ENCODE measurements at places on chromosomes 6 and 20.

DNA sequence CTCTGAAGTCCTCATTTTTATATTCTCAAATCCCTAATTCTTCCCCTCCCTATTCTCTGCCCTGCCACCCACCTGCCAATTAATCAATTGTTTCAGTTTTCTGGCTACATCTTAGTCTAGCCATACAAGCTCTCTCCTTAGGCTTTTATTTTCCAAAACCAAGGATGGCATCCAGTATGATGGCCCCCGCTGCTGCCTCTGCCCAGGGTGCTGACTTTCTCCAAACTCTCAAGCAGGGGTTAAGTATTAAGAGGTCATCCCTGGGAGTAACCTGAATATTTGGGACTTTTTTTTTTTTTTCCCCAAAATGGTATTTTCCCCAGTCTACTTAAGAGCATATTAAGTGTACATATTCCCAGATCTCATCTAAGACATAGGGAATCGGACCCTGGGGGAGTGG is 183.8 kb downstream of the DHX35 start:
- H3K4me1 ChIP-seq = peaks cover 1% of the 10 kb centered on the region
- DNase-seq = no peak
- peaks cover 23% of the 10 kb centered on the region for H3K27me3 ChIP-seq

GRCh38 chr6:91827151-91827550 is 1240.3 kb upstream of the MAP3K7 start:
- H3K27ac ChIP-seq = no peak overlapping the region
- no peak overlapping the region for H3K4me3 ChIP-seq
- peaks cover 5% of the 10 kb centered on the region for H3K4me1 ChIP-seq
- DNase-seq = no peak
- no peaks in the 10 kb centered on the region for H3K36me3 ChIP-seq

DNA sequence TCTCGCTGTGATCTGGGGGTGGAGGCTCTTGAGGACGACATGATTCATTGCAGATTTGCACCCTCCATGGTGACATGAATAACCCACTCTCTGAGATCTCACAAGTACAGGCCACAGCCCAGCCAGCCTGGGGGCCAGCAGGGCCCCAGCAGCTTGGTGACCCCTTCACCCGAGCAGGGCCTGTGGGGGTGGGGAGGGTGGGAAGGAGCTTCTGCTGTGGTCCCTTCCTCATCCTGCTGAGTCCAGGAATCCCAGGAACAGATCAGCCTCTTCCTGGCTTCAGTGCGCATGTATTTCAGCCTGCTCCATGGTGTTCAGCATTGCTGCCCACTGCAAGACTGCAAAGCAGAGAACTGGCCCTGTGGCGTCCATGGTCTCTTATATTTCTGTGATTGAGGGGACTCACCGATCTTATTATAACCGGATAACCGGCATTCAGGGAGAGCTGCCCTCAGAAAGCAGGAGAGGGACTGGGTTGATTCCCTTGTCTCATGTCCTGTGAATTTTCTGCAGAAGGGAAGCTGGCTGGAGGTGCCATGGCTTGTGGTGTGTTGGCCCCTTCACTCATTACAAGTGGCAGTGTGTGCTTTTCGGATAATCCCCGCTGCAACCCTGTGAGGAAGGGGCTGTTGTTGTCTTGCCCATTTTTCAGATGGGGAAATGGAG is 118.8 kb upstream of the FRMD1 start:
- H3K4me1 ChIP-seq = peaks cover 12% of the 10 kb centered on the region
- H3K36me3 ChIP-seq = no peaks in the 10 kb centered on the region

DNA sequence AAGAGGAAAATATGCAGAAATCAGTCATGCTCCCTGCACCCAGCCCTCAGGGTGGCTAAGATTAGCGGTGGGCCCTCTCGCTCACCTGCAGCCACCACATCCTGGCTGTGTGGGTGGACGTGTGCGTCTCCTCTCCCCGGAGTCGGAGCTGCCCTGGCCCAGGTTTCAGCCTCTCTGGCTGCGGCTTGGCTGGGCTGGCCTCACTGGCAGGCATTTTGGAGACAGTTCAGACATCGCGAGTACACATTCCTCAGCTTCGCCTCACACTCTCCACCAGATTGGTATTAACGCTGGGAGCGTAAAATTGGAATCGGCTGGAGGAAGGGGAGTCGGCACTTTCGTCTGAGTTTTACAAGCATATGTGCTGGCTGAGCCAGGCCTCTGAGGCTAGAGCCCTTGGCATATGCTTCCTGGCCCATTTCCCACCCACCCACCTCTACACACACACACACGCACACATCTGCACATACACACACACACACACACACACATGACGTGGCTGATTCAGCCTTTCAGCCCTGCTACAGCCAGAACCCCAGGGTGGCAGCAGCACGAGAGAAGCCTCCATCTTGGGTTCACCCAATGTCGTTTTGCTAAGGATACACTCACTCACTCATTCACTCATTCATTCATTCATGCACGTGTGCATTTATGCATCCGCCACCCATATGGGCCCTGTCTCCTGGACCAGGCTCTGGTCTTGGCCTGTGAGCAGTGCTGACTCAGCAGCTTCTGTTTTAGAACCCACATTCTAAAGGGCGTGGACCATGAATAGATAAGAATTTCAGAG is 42.9 kb downstream of the BCAS4 start:
- H3K4me1 ChIP-seq = no peaks in the 10 kb centered on the region
- H3K27ac ChIP-seq = no peak overlapping the region
- H3K27me3 ChIP-seq = no peaks in the 10 kb centered on the region
- H3K4me3 ChIP-seq = no peak overlapping the region
- DNase-seq = no peak
- peaks cover 3% of the 10 kb centered on the region for H3K36me3 ChIP-seq

DNA sequence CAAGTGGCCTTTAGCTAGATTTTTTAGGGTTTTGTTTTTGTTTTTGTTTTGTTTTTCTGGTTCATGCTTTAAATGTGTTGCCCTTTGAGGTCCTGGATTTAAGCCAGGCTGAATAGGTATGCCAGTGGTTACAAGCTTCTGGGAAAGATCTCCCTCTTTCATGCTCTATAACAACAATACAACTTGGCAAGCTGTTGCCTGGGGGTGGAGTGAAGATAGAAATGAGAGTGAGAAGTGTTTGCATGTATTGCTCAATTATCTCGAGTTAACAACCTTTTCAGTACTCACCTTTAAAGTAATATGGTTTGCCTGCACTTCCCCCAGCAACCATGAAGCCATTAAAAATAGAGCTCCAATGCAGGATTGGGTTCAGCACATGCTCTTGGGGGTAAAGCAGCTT is 19.2 kb upstream of the HAO1 start:
- H3K36me3 ChIP-seq = no peaks in the 10 kb centered on the region
- H3K4me3 ChIP-seq = no peak overlapping the region
- H3K27me3 ChIP-seq = no peaks in the 10 kb centered on the region
- DNase-seq = no peak
- no peak overlapping the region for H3K27ac ChIP-seq

GRCh38 chr6:131362696-131363095 is 210.3 kb upstream of the ARG1 start:
- no peaks in the 10 kb centered on the region for H3K27me3 ChIP-seq
- DNase-seq = no peak
- H3K4me1 ChIP-seq = peaks cover 21% of the 10 kb centered on the region
- H3K27ac ChIP-seq = no peak overlapping the region
- H3K4me3 ChIP-seq = no peak overlapping the region

- no peak for DNase-seq
- H3K27ac ChIP-seq = no peak overlapping the region
- H3K36me3 ChIP-seq = no peaks in the 10 kb centered on the region
- no peak overlapping the region for H3K4me3 ChIP-seq
- H3K27me3 ChIP-seq = peaks cover 4% of the 10 kb centered on the region
Observed at GRCh38 chr6:113182370-113183141, 674.6 kb upstream of the MARCKS start.

GRCh38 chr6:107401573-107401972 is 57.8 kb downstream of the PDSS2 start:
- H3K4me3 ChIP-seq = no peak overlapping the region
- H3K27me3 ChIP-seq = no peaks in the 10 kb centered on the region
- H3K36me3 ChIP-seq = peaks cover 20% of the 10 kb centered on the region
- H3K27ac ChIP-seq = no peak overlapping the region

GRCh38 chr6:142933701-142934100 is 11.3 kb downstream of the HIVEP2 start:
- no peak overlapping the region for H3K4me3 ChIP-seq
- no peak for DNase-seq
- H3K36me3 ChIP-seq = no peaks in the 10 kb centered on the region

- no peak overlapping the region for H3K27ac ChIP-seq
- H3K4me1 ChIP-seq = no peaks in the 10 kb centered on the region
- H3K36me3 ChIP-seq = peaks cover 14% of the 10 kb centered on the region
- H3K4me3 ChIP-seq = no peak overlapping the region
- no peak for DNase-seq
- H3K27me3 ChIP-seq = no peaks in the 10 kb centered on the region
Observed at GRCh38 chr6:10908228-10908627, 21.4 kb downstream of the SYCP2L start.

DNA sequence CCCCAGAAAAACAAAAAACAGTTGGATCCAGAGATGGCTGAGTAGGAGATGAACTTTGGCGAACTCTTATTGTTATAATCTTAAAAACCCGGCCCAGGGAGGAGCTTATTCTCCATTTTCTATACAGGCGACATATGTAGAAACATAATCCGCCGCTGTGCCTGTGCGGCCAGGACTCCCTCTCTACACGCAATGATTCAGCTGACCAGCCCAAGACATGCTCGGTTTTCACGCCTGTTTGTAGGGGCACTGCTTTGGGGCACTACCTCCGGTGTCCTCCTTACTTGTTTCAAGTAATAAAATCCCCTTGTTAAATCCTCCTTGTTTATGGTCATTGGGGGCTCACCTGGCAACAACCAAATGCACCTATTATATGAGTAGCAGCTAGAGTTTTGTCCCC is 89.9 kb downstream of the SEL1L2 start:
- H3K27ac ChIP-seq = no peak overlapping the region
- no peak overlapping the region for H3K4me3 ChIP-seq

DNA sequence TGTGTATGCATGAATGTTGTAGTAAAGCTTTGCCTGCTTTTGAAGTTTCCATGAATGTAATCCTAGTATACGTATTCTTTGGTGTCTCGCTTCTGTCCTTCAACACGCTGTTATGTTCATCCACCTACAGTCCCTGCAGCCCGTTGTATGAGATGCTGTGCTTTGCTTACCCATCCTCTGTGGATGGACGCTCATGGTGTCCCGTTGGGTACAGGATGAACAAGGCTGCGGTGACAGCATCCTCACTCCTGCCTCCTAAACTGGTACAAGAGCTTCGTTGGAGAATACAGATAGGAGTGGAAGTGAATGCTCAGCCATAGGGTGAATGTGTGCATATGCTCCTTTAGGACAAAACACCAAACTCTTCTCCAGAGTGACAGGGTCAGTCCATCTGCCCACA is 366.2 kb downstream of the ZFAND3 start:
- no peak overlapping the region for H3K4me3 ChIP-seq
- H3K27ac ChIP-seq = no peak overlapping the region
- peaks cover 21% of the 10 kb centered on the region for H3K27me3 ChIP-seq

GRCh38 chr20:6863355-6863754 is 95.9 kb downstream of the BMP2 start:
- H3K4me3 ChIP-seq = no peak overlapping the region
- H3K27me3 ChIP-seq = peaks cover 40% of the 10 kb centered on the region
- no peak overlapping the region for H3K27ac ChIP-seq
- no peak for DNase-seq
- H3K4me1 ChIP-seq = peaks cover 2% of the 10 kb centered on the region
- no peaks in the 10 kb centered on the region for H3K36me3 ChIP-seq

GRCh38 chr6:45946352-45946751 is 69.3 kb downstream of the CLIC5 start:
- peaks cover 15% of the 10 kb centered on the region for H3K36me3 ChIP-seq
- no peaks in the 10 kb centered on the region for H3K27me3 ChIP-seq
- peaks cover 24% of the 10 kb centered on the region for H3K4me1 ChIP-seq

DNA sequence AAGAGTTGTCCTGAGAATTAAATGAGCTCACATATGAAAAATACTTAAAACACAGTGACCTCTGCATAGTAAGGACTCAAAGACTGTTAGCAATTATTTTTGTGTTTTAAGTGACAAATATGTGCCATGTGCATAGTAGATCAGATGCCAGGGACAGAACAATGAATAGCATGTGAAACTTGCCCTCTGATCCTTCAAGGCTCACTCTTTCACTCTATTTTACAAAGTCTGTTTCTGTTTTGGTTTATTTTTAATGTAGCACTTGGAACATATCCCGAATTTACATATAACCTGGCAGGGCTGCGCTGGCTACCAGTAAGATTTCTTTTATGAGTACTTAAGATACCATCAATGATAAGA is 135.5 kb upstream of the TNFAIP3 start:
- no peak overlapping the region for H3K27ac ChIP-seq
- no peaks in the 10 kb centered on the region for H3K36me3 ChIP-seq
- peaks cover 10% of the 10 kb centered on the region for H3K27me3 ChIP-seq
- no peak overlapping the region for H3K4me3 ChIP-seq

DNA sequence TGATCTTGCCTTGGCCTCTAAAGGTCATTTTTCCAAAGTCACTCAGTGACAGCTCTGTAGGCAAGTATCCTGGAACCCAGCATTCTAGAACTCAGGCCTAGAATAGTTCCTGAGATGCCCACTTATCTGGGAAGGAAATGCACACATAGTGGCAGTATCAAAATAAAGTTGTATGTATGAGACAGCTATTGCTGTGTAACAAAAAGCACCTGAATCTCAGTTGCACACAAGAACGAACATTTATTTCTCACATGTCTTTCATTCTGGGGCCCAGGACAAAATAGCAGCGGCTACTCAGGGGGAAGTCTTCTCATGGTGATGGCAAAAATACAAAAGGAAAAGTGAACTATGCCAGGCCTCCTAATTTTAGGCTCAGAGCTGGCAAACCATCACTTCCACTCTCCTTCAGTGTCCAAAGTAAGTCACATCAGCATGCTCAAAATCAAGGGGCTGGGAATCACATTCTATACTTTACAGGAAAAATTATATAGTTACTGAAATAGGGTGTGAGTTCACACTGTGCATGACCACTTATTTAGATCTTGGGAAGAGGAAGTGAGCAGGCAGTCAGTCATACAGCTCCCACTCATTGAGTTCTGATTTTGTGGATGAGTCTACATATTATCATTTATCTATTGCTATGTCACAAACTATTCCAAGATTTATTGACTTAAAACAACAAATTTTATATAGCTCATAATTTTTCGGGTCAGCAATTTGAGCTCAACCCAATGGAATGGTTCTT is 133.7 kb upstream of the RIN2 start:
- no peaks in the 10 kb centered on the region for H3K36me3 ChIP-seq
- no peaks in the 10 kb centered on the region for H3K27me3 ChIP-seq
- peaks cover 14% of the 10 kb centered on the region for H3K4me1 ChIP-seq
- H3K4me3 ChIP-seq = no peak overlapping the region

DNA sequence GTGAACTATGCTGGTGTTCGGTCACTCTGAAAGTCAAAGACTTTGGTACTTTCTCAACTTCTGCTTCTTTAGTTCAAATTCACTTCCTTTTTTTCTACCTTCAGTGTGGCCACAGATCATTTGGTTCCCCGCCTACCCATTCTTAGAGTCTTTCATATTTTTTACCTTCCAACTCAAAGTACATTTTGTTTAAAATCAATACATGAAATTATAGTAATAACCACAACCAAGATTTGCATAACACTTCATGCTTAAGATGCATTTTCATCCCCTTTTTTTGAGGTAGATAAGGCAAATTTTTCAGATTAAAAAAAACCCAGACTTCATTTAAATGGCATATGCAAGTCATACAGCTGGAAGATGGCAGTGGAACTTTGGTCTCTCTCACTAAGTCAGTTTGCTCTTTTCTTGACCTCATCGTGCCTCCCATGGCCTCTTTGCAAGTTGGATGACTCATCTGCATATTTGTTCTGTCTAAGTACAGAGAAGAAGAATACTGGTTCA is 11.9 kb upstream of the CNR1 start:
- H3K27me3 ChIP-seq = no peaks in the 10 kb centered on the region
- H3K4me1 ChIP-seq = no peaks in the 10 kb centered on the region
- no peak overlapping the region for H3K27ac ChIP-seq
- DNase-seq = no peak

Data from progenitor cell of endocrine pancreas (in vitro differentiated cells).